ENCODE measurements at places on chromosomes 1 and 21. TPM values are rescaled to one million over a fixed set of nuclear protein-coding genes. Genes with fewer than 3 reads are reported as not detected.

DNA sequence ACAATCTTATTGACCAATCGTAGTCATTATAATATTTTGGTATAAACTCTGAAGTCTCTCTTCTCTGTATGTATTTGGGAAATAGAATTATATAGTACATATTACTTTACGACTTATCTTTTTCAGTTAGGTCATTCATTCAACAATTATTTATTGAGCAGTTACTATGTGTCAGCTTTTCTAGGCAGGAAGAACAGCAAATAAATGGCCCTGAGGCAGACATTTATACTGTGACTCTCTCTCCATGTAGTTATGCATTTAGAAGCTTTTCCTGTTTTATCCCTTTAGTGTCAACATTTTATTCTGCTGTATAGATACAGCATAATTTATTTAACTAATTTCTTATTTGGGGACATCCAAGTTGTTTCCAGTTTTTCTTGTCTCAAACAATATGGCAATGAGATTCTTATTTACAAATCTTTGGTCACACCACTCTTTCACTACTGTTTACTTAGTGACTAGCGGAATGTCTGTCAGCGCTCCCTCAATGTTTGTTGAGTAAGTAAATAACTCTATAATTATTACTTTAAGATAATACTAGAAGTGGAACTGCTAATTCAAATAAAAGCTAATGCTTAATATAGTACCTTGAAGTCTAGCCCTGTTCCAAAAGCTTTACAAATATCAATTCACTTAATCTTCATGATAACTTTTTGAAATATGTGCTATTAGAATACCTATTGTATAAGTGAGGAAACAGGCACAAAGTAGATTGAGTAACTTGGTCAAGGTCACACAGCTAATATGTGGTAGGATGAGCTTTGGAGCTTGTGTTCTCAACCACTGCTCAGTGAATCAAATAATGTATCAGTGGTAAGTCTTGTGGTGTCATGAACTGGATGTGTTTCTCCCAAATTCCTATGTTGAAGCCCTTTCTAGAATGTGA is 465.6 kb downstream of the SIPA1L2 start:
- no peak for DNase-seq

DNA sequence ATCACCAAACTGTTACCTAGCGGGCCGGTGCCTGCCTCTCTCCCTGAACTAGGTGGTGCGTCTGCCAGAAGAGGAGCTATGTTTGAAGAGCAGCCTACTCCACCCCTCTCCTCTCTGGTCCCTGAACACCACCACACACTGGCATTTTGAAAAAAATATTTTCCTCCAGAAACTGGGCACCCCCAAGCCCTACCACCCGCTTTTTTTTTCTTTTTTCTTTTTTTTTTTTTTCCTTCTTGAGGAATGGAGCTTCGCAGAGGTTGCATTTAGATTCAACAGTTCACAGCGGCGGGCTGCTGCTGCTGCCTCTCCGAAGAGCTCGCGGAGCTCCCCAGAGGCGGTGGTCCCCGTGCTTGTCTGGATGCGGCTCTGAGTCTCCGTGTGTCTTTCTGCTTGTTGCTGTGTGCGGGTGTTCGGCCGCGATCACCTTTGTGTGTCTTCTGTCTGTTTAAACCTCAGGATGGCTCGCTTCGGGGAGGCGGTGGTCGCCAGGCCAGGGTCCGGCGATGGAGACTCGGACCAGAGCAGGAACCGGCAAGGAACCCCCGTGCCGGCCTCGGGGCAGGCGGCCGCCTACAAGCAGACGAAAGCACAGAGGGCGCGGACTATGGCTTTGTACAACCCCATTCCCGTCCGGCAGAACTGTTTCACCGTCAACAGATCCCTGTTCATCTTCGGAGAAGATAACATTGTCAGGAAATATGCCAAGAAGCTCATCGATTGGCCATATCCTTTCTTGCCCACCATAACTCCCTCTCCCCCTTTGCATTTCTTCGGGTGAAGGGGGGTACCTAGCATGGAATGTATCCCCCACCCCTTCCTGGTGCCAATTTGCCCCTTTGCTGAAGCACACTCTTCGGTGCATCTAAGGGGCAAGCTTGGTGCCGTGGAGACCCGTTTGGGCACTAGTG is at the start of gene CACNA1E:
Gene CACNA1E, plus strand, starts transcription at position 233 of the 911 bp plus-strand sequence. Its CDS starts 228 bp downstream, at position 461.
- no peak for DNase-seq

DNA sequence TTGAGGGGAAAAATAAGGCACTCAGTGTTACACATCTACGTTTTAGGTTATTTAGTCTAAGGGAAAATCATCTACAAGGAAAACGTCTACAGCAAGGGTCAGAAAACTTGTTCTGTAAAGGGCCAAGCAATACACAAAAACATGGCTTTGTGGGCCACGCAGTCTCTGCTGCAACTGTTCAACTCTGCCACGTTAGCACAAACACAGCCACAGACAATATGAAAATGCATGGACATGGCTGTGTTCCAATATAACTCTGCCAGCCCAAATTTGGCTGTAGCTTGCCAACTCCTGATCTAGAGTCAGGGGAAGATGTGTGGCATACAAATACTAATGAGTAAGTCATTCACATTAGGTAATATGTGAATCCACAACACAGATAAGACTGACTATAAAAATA is 40.7 kb downstream of the COA6 start:
- DNase-seq = no peak

SLC2A5 gene
- total RNA-seq = 0.14 TPM

S1PR1 gene
- 24.9 TPM for total RNA-seq

Measured in foreskin keratinocyte (primary cell).